ENCODE measurements at places on chromosomes 4 and X. TPM values are rescaled to one million over a fixed set of nuclear protein-coding genes. Genes with fewer than 3 reads are reported as not detected.

- H3K27me3 ChIP-seq, result no peaks in the 10 kb centered on the region
- no peak overlapping the region for H3K27ac ChIP-seq
- peaks cover 3% of the 10 kb centered on the region for H3K36me3 ChIP-seq
- H3K4me1 ChIP-seq, result no peaks in the 10 kb centered on the region
- H3K4me3 ChIP-seq, result no peak overlapping the region
Observed at GRCh38 chr4:154314248-154314647, 177.4 kb downstream of the DCHS2 start.

Gene TLR2
- not detected for total RNA-seq

DNA sequence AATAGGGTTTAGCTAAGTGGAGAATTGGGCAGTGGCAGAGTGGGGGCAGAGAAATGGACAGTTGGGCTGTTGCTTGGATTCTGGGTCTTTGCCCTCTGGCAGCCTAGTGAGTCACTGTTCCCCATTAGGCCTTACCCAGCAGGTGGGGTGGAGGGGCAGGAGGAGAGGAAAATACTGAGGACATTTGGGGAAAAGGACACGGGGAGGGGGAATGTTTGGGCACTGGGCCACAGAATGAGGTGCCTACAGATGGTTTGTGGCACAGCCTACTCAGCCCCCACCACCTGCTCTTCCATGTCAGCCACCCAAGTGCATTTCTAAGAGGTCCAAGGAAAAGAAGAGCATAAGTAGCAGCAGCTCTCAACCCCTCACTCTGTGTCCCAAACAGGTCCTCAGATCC lies 13.0 kb downstream of the SLC16A2 start:
- peaks cover 2% of the 10 kb centered on the region for H3K27me3 ChIP-seq
- H3K36me3 ChIP-seq, result no peaks in the 10 kb centered on the region
- H3K27ac ChIP-seq, result no peak overlapping the region
- peaks cover 3% of the 10 kb centered on the region for H3K4me1 ChIP-seq

DNA sequence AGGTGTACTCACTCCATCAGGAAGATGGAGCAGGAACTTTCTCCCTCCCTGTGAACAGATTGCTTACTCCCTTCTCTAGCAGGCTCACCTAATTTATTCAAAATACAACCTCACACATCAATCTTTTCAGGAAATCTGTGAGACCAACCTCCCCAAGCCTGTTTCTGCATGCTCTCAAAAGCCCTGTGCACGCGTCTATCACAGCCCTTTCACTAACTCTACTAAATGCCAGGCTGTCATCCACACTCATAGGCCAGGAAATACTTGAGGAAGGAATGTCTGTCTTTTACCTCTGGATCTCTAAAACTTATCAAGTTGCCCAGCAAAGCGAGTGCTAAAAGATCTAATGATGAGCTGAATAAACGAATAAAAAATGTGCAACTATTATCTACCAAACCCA lies 11.2 kb downstream of the CAMK2D start:
- no peak overlapping the region for H3K4me3 ChIP-seq
- no peak for DNase-seq
- no peaks in the 10 kb centered on the region for H3K36me3 ChIP-seq
- H3K27me3 ChIP-seq, result no peaks in the 10 kb centered on the region

Gene GAGE1
- not detected for total RNA-seq

DNA sequence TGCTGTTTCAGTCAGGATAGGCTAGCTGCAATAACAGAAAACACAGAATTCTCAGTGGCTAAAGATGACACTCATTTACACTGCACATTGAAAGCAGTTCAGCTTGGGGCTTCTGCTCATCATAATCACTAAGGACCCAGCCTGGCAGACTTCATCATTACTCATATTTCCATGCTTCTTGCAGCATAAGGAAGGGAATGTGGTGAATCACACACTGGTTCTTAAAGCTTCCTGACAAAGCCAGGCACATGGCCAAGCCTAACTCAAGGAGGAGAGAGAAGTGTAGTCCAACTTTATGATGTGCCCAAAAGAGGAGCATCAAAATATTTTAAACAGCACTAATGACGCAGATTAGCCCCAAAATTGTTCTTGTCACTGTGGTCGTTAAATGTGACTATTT lies 186.5 kb downstream of the BANK1 start:
- no peaks in the 10 kb centered on the region for H3K4me1 ChIP-seq
- DNase-seq, result no peak
- H3K4me3 ChIP-seq, result no peak overlapping the region
- no peak overlapping the region for H3K27ac ChIP-seq

DNA sequence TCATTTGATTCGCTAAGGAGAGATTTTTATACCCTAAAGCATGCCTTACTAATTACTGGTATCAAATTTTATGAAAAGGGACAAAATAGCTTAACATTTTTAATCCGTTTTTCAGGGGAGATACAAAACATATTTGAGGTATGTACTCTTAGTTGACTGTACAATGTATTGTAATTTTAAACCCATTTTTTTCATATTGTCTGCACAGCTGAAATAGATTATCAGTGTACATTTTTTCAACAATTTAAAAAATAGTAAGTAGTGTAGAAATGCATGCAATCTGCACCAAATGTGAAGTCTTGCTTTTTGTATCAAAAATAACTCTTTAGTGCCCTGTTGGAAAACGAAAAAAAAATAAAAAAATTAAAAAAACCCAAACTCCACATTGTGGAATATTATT lies 82.2 kb downstream of the TENM3 start:
- H3K27ac ChIP-seq, result no peak overlapping the region
- no peaks in the 10 kb centered on the region for H3K36me3 ChIP-seq
- no peaks in the 10 kb centered on the region for H3K27me3 ChIP-seq

GRCh38 chrX:150558424-150558823 lies 10.0 kb upstream of the MTM1 start:
- no peak overlapping the region for H3K27ac ChIP-seq
- no peak for DNase-seq
- no peaks in the 10 kb centered on the region for H3K36me3 ChIP-seq
- H3K4me1 ChIP-seq, result no peaks in the 10 kb centered on the region
- peaks cover 3% of the 10 kb centered on the region for H3K27me3 ChIP-seq
